ENCODE measurements at places on chromosomes 4 and X.

GRCh38 chrX:40683245-40683644, 35.9 kb upstream of the CXorf38 start:
- DNase-seq, result no peak

- no peak for DNase-seq
Observed at GRCh38 chr4:174553828-174554227, 31.5 kb upstream of the HPGD start.

DNA sequence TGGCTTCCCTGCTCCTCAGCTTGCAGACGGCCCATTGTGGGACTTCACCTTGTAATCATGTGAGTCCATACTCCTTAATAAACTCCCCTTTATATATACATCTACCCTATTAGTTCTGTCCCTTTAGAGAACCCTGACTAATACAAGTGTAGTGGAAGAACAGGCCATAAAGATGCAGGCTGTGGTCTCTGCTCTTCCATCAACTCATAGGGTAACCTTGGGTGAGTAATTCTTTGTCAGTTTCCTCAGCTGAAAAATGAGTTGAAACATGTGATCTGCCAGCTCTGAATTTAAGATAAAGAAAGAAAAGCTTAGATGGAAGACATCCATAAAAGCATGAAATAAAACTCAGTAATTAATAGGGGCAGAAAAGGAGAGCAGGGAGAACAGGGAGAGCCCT, 103.6 kb downstream of the ENOX2 start:
- DNase-seq, result no peak

DNA sequence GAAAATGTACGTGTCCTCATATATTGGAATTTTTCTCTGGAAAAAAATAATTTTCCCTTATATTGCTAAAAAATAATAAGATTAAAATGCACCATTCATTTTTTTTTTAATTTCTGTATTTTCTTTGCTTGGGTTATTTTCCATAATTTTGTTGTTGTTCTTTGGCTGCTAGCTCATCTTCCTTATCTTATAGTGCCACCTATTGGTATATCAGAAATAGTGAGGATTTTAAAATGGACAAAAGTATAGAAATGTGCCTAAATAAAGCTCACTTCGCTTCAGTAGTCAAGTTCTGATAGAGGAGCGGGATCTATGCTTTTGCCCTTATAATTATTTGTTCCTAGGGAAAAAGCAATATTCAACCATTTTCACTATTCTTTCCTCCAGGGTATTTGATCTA, 134.8 kb downstream of the NAP1L3 start:
- no peak for DNase-seq

DNA sequence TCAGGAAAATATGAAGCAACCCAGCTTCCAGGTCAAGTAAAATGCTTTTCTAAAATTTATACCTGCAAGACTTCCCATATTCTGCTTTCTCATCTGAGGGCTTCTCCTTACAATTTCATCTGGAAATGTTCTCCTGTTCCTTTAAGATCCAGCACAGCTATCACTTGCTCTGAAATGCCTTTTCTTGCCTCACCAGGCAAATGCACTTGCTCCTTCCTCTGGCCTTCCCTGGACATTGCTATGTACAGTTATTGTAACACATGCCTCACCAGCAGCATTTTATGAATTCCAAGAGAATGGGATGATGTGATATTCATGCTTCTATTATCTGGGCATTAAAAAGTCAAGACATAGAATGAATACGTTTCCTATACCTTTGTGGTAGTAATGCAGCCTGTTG, 842.1 kb upstream of the INTU start:
- no peak for DNase-seq
